Caco-2 (cell line): ENCODE measurements at places on chromosomes 11 and 22. TPM values are rescaled to one million over a fixed set of nuclear protein-coding genes. Genes with fewer than 3 reads are reported as not detected.

GRCh38 chr11:46162700-46163099 lies 41.4 kb upstream of the PHF21A start:
- no peak for DNase-seq

DNA sequence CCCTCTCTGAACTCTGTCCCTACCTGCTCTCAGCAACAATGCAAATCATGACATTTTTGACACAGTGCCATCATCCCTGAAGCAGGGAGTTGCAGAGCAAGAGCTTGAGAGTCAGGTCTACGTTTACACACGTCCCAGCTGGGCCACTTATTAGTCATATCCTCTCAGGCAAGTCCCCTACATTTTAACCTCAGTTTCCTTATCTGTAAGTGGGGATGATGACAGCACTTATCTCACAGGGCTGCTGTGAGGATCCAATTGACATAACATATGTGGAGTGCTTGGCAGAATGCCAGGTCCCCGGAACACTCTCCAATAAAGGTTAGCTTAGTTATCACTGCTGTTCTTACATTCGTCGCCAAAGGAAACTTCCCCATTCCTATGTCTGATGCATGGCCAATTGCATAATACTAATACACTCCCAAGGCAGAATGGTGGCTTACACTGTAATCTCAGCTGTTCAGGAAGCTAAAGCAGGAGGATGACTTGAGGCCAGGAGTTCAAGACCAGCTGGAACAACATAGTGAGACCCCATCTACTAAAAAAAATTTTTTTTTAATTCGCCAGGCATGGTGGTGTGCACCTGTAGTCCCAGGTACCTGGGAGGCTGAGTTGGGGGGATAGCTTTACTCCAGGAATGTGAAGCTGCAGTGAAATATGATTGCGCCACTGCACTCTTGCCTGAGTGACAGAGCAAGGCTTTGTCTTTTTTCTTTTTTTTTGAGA lies 16.6 kb downstream of the ASCC2 start:
- DNase-seq = peak; percentile 39

- no peak for DNase-seq
Observed at GRCh38 chr11:35393098-35393497, 26.3 kb downstream of the SLC1A2 start.

DNA sequence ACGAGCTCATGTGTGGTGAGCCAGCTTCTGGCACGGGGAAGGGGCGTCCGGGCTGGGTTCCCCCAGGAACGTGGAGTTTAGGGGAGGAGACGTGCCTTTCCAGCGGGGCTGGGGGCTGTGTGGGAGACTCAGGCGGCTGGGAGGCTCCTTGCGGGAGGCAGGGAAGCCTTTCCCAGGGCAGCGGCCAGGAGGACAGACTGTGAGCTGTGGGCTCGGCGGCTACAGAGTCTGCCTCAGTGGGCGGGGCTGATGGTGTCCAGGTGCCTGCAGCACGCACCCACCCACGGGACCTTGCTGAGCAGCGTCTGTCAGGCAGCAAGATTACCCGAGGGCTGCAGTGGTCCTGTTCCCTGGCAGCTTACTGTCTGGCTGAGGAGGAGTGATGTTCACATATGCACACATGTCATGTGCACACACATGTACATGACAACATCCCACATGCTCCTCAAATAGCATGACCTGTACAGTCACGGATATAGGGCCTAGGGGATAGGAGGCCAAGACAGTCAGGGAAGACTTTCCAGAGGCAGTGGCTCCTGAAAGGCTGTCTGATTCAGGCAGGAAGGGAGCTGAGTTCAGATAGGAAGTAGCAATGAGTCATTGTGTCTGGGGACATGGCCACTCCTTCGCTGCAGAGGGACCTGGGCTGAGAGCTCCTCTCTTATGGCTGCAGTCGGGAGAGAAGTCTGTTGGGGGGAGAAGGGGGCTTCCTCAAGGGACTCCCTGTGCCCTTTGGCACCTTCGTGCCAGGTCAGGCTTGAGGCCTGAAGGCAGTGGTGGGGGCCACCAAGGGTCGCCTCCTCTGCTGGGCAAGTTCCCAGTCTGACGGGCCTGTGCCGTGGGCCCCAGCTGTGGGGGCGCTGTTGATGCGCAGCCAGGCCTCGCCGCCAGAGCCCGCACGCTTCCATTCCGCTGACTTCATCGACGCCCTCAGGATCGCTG lies 23.3 kb upstream of the PPP6R3 start:
- DNase-seq = no peak

DNA sequence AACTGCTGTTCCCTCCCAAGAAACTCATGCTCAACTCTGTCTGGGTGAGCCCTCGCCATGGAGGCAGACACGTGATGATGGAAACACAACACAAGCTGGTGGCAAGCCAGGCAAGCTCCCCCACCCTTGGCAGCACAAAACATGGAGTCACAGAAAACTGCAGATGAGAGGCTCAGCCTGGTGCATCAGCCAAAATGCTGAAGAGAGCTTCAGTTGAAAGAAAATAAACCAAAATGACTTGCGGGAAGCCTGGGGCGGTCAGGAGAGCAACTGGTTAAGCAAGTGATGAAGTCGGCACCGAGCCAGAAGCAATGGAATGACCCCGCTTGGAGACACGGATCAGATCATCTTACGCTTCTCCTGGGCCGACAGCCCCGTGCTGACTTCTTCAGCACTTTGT lies 68.3 kb downstream of the C11orf58 start:
- DNase-seq = no peak

- DNase-seq = no peak
Observed at GRCh38 chr11:24171869-24172268, 325.0 kb upstream of the LUZP2 start.

- DNase-seq = no peak
Observed at GRCh38 chr22:30514252-30514651, 8.8 kb upstream of the SEC14L4 start.

- DNase-seq = no peak
Observed at GRCh38 chr11:100460426-100460825, 226.7 kb upstream of the ARHGAP42 start.

- DNase-seq = no peak
Observed at GRCh38 chr22:44154436-44154942, 26.2 kb upstream of the PARVG start.

GRCh38 chr22:36760786-36761185 lies 15.1 kb downstream of the IFT27 start:
- no peak for DNase-seq

DNA sequence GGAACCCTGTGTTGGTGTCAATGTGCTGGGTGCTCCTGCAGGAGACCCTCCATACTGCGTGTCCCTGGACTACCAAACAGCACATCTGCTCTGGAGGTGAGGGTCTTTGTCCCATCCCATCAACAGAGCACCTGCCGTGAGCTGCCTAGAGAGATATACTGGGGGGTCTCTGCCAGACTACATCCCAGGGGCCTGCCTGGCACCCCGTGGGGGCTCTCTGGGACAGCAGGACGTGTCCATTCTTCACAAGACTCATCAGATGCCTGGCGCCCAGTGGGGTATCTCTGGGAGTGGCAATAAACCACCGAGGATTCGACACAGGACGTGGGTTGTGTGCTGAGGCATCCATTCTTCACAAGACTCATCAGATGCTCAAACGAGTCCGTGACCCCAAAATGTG lies 42.7 kb downstream of the SHANK2 start:
- DNase-seq = peak; percentile 26

GRCh38 chr22:43747877-43748276 lies 64.2 kb downstream of the EFCAB6 start:
- no peak for DNase-seq

- DNase-seq = peak; percentile 14
Observed at GRCh38 chr11:2529636-2530035, 84.8 kb downstream of the KCNQ1 start.

DNA sequence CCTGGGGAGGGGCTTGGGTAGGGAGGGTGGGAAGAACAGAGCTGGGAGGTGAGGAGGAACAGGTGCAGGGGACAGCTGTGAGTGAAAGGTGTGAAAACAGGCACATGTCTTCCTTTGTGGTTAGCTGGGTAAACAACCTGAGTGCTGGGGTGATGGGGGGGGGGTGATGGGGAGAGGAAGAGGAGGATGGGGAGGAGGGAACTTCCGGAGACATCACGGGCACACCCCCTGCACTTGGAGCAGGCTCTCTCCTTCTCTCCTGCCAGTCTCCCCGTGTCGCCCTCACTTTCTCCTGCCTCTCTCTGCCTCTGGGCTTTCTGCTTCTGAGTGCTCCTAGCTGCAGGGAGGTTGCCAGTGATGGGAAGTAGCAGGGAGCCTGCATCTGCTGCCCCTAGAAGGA lies 8.8 kb downstream of the CXCR5 start:
- no peak for DNase-seq

DNA sequence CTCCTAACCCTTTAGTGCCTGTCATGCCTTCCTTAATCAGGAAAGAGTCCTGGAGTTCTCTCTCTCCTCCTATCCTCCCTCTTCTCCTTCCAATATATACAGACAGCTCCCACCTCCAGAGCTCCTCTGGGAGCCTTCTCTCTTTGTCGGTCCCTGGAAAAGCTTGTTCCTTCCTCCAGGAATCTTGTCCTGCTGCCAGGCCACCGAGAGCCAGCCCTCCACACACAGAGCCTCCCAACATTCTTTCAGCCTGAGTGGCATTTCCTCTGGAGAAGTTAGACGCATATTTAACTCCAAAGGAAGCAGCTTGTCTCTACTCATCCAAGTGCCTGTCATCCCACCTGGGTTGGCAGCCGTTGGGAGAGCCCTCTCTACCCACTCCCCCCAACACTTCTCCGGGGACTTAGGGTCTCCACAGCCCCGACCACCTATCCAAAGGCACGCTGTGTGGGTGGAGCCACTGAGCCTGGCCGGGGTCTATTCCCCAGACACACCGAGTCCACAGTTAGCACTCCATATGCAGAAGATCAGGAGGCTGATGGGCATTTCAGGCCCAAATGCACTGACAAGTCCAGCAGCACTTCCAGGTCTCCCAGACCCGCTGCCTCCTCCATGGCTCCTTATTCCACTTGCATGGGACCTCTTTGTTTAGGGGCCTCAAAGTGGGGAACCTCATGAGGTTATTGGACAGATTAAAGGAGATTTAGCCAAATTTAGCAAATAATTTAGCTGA lies 31.1 kb downstream of the DKK3 start:
- DNase-seq = no peak

ZNHIT2 gene
- 12.2 and 14.7 TPM in 2 replicates for total RNA-seq

SPI1 gene
- total RNA-seq = not detected in 2 replicates

USP2 gene
- 13.9 and 14.4 TPM in 2 replicates for total RNA-seq

SLC22A6 gene
- total RNA-seq = not detected in 2 replicates
